ENCODE measurements at places on chromosomes 3 and 15. TPM values are rescaled to one million over a fixed set of nuclear protein-coding genes. Genes with fewer than 3 reads are reported as not detected.

DNA sequence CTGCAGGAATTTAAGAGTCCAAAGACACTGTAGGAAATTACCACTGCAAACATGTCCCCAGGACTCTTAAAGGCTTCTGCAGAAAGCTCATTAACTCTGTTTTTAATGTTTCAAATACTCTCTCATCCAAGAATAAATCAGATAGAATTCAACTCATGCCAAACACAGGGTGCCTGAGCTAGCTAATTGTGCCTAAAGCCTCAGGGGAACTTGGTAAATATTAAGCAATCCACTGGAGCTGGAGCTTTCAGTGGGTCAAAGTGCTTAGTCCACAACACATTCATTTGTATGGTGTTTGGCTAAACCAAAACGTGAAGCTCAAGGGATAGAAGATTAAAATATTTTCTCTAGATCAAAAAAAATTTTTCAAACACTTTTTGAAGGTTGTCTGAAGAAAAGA, 131.4 kb downstream of the THRB start:
- no peak for DNase-seq

DNA sequence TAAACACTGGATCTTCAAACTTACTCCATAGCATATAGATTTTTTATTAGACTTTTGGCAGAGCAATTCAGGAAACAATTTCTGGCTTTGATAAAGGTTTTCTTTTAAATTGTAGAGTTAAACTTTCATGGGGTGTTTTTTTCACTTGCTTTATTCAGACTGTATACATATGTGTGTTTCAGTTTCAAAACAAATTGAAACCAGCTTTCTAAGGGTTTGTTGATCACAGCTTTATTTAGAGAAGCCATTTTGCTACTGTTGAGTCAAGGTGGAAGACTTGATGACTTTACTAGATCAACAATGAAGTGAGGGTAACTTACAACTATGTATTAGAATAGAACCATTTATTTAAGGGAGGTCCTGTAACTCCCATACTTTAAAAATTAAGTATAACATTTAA, 6.2 kb downstream of the UBE2E1 start:
- no peak for DNase-seq

DNA sequence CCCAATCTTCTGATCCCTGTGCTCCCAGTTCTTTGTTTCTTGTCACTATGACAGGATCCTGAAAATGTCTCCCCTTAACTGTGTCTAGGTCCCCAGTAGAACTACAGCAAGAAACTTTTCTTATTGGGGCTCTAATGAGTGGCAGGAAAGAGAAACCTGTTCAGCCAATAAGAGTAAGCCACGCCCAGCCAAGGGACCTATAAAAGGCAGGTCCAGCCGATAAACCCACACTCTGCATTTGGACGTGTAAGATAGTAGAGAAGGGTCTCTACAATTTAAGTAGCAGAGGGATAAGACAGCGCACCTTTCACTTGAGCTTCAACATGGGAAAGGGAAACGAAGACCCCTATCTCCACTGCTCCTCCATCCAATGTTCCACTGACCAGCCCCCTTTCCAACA, 149.9 kb downstream of the LMLN start:
- DNase-seq, result no peak

DNA sequence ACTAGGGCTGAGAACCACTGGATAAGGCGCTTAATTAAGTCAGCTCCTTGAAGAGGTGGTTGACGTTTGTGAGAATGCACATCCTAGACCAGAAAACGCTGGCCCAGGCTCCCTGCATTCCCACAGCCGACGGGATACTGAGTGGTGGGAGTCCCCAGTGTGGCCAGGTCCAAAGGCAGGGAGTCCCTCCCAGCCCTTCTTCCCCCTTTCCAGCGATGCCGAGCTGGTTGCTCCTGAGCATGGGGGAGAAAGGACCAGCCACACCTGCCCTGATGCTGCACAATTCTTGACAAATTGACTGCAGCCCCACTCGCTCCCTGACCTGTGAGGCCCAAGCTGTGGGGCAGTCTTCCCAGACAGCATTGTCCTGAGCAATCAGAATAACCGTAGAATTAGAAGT, 79.5 kb upstream of the PXYLP1 start:
- no peak for DNase-seq

DNA sequence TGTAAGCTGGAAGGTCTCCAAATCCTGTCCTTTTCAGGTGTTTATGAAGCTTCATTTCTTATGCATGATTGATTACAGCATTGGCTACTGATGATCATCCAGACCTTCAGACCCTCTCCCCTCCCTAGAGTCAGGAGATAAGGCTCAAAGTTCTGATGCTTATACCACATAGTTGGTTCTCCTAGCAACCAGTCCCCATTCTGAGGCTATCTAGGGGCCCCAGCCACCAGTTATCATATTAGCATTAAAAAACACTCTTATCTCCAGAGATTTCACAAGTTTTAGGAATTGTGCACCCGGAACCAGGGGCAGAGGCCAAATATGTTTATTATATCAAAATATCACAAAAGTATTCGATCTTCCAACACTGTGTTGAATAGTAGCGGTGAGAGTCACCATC, 953.1 kb downstream of the FHIT start:
- no peak for DNase-seq

DNA sequence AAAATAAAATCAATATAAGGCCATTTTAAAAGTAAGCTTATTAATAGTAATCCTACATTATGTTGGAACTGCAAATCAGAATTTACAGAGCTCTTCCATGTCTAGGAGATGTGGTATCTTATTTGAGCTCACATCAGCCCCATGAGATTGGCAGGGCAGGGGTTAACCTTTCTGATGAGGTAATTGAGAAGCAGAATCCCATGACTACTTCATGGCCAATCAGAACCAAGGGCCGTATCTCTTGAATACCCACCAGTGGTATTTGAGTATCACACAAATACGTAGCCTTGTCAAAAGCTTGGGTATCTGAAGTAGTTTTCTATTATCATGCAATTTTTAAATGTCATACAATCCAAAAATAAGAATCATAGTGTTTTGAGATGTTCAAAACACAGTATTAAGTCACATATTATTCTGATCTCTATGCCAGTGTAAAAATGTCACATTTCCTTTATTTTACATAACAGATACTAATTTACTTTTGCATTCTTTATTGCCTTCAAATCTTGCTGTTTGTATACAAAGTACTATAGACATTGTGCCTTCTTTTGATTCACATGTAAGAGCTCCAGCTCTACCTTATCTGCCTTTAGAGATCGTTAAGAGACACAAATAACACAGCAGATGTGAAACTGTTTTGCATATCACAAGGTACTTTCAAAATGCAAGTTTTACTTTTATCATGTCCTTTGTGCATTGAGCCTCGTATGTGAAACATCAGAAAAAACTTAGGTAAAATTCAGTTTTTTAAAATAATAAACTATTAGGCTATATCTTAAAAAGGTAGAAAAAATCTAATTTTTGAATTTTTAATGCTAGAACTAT, 251.7 kb upstream of the GOLGA6L4 start:
- DNase-seq, result no peak

DNA sequence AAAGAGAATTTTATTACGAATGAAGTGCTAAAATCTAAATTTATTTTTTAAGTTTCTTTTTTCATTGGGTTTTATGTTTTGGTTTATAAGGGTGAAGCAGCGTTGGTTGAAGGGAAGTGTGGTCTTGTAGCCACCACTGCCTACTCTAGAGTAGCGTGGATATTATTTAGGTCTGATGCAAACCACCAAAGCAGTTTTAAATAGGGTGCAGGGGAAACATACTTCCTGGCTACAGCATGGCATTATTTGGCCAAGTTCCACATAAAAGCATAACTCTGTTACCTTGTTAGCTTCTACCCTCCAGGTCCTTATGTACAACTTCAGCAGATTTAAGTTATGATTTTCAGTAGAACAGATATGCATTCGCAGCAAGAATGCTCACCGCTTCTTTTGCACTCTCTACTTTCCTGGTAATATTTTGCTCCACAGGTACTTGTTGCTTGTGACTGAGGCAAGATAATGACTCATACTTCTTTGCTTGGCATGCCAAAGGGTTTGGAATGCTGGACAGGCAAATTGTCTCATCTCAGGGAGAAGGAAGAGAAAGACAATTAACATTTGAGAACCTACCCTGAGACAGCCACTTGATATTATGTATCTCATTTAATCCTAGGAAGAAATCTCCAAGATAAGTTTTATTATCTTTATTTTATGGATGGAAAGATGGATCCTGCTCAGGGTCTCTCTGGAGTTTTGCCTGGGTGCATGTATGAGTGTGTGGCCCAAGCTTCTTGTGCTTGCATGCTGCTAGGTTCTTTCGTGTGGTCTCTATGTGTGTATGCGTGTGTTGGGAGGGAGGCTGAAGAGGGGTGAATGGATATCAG, 5.4 kb downstream of the TGFBR2 start:
- DNase-seq, result no peak

DNA sequence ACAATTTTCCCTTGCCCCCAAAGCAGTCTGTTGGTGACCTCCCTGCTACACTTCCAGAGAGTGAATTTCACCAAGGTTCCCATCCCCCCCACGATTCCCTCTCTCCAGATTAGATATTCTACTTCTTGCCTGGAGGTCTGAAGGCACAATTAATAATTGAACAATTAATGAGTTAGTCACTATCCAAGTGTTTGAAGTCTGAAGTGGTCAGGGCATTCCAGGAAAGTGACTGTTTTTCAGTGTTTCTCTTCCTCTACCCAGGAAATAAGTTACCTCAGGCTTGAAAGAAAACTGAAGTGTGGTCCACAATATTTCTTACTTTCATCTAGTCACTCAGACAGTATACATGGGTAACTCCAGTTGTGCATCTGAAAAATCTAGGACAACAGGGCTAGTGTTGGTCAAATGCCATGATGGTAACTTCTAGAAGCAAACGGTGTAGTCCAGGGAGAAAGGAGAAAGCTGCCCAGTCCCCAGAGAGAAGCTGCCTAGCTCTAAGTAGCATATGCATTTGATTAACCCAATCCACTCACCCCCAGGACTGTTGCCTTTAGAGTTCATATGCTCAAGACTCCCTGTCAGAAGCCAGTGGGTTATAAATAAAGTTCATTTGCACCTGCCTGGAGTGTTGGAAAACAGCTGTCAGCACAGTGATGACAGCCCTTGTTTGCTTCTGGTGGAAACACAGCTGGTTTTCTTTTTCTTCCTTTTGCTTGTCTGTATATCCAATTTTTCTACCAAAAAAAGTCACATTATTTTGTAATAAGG, 2.3 kb upstream of the TM4SF4 start:
- DNase-seq, result peak; percentile 76

- DNase-seq, result no peak
Observed at GRCh38 chr3:164479406-164479805, 598.9 kb downstream of the SI start.

DNA sequence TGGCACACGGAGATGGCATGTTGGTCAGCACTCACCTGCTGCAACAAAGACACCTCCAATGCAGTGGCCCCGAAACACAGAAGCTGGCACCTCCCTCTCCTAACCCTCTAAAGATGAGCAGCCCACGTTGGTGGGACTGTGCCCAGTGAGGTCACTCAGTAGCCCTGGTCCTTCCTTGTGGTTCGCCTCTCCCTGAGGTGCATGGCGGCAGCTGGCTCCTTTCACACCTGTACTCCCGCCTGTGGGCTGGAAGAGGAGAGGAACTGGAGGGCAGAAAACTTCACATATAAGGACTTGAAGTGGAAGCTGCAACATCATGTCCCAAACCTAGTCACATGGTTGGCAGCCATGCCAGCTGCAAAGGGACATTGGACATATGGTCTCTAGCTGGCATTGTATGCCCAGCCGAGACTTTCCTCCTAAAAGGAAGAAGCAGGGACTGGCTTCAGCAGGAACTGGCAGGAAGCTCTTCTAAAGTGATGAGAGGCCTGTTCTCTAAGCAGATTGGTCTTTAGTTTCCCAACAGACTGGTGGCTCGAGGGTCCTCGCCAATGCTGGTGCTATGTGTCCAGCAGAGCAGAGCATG, 10.8 kb upstream of the C3orf22 start:
- no peak for DNase-seq

- DNase-seq, result no peak
Observed at GRCh38 chr15:35720019-35720418, 174.1 kb upstream of the DPH6 start.

- DNase-seq, result no peak
Observed at GRCh38 chr15:34804113-34804512, 8.8 kb upstream of the ACTC1 start.

DNA sequence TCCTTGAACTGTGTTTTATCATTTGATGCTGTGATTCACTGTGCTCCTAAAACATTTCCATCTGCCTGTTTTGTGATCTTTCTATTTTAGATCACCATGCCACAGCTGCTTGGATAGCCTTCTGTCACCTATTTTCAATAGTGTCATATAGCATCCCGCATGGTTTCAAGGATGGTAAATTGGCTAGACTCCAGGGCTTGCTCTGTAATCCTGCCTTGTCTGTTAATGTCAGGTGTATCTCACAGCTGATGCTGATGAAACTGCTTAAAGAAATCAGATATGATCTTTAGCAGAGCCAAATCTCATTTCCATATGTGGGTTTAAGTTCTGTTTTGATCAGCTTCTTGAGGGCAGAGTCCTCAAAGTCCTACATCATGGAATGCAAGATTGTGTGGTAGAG, 182.2 kb downstream of the UBE2E2 start:
- no peak for DNase-seq

DNA sequence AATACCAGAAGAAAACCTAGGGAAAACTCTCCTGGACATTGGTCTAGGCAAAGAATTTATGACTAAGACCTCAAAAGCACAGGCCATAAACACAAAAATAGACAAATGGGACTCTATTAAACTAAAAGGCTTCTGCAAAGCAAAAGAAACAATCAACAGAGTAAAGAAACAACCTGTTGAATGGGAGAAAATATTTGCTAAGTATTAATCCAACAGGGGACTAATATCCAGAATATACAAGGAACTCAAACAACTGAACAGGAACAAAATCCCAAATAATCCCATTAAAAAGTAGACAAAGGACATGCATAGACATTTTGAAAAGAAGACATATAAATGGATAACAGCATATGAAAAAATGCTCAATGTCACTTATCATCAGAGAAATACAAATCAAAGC, 6.9 kb upstream of the ACVR2B start:
- no peak for DNase-seq

DNA sequence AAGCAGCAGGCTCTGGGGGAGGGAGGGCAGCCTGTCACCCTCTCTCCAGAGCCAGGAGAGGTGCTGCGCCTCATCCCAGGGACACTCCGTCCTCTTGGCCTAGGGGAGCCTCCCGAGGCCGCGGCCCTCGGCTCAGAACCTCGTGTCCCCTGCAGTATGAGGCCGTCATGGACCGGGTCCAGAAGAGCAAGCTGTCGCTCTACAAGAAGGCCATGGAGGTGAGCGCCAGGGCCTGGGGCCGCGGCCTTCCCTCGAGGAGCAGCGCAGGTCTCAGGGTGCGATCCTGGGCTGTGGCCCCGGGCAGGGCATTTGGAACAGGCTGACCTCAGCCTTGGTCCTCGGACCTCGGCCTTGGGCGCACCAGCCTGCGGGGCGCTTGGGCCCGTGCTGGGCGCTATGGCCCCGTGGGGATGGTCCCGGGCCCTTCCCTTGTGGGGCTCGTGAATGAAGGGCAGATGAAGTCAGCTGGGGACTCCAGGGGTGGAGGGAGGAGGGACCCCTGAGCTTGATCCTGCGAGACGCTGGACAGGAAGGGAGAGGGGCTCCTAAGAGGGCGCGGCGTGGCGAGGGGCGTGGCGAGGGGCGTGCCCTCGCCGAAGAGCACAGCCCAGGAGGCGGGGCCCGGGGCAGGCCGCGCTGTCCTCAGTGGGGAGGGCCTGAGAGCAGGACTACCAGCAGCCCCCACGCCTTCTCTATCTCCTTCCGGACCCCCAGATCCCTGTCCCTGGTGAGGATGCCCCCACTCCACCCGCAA, 32.9 kb downstream of the PSTPIP1 start:
- no peak for DNase-seq

The CHRNA3 gene
- 0.37 TPM for polyA plus RNA-seq

The COX17 gene
- polyA plus RNA-seq, result 77.9 TPM

The ZIC4 gene
- polyA plus RNA-seq, result 4.9 TPM

The PAQR9 gene
- 0.32 TPM for polyA plus RNA-seq

The LYSMD2 gene
- 7.2 TPM for polyA plus RNA-seq

Measured in muscle of back (tissue), 13 donors.